ENCODE measurements at places on chromosomes 5 and 9. TPM values are rescaled to one million over a fixed set of nuclear protein-coding genes. Genes with fewer than 3 reads are reported as not detected.

The LHX3 gene
- not detected for total RNA-seq

The ECSCR gene
- total RNA-seq = 2.2 TPM

The OGN gene
- total RNA-seq = 24.7 TPM

The CCNJL gene
- total RNA-seq = 1.4 TPM

The IFNA21 gene
- total RNA-seq = not detected

The PLPPR1 gene
- total RNA-seq = not detected

The HSD17B3 gene
- total RNA-seq = not detected

The ODF2 gene
- 32.7 TPM for total RNA-seq

The LCN2 gene
- total RNA-seq = not detected

The DENND4C gene
- 64.9 TPM for total RNA-seq

The TAF11L5 gene
- total RNA-seq = not detected

The C9orf50 gene
- 0.26 TPM for total RNA-seq

The DAB2IP gene
- 33.3 TPM for total RNA-seq

The CDC20B gene
- 0.07 TPM for total RNA-seq

The CDH10 gene
- total RNA-seq = 2.4 TPM

The HEMGN gene
- total RNA-seq = not detected

The LRRC26 gene
- total RNA-seq = not detected

The ERCC8 gene
- 12.6 TPM for total RNA-seq

The DNAI1 gene
- total RNA-seq = 0.03 TPM

The RANBP6 gene
- total RNA-seq = 29.5 TPM

The NCS1 gene
- total RNA-seq = 91.2 TPM

The PCDHA1 gene
- total RNA-seq = not detected

The TMC1 gene
- 0.59 TPM for total RNA-seq

The CCDC180 gene
- total RNA-seq = 0.76 TPM

The SHISAL2B gene
- total RNA-seq = not detected

The SV2C gene
- not detected for total RNA-seq

The CYLC2 gene
- not detected for total RNA-seq

The SNCB gene
- total RNA-seq = not detected

Measured in smooth muscle cell of the pulmonary artery (primary cell).